Pulmonary artery endothelial cell (primary cell): ENCODE measurements at places on chromosomes 1 and 21. TPM values are rescaled to one million over a fixed set of nuclear protein-coding genes. Genes with fewer than 3 reads are reported as not detected.

IFT25 gene
- total RNA-seq, result 13.8 and 18.1 TPM in 2 replicates

DSCAM gene
- total RNA-seq, result not detected in 2 replicates

TMEM240 gene
- total RNA-seq, result 2.2 and 3.0 TPM in 2 replicates

SDE2 gene
- 27.7 and 32.6 TPM in 2 replicates for total RNA-seq

GBP5 gene
- 0.20 and 0.21 TPM in 2 replicates for total RNA-seq

SLC44A3 gene
- 0.20 and 1.2 TPM in 2 replicates for total RNA-seq

LAPTM5 gene
- 4.0 and 12.0 TPM in 2 replicates for total RNA-seq

BARHL2 gene
- total RNA-seq, result not detected in 2 replicates

LPAR3 gene
- 0.67 TPM in 1 of 2 replicates, not detected in the other for total RNA-seq

C1QA gene
- total RNA-seq, result not detected in 2 replicates

OR2L13 gene
- not detected in 2 replicates for total RNA-seq

TFF3 gene
- not detected in 2 replicates for total RNA-seq

BNIPL gene
- 0.07 and 0.11 TPM in 2 replicates for total RNA-seq

ADAM15 gene
- total RNA-seq, result 265 and 328 TPM in 2 replicates

NR0B2 gene
- total RNA-seq, result not detected in 2 replicates

C1orf94 gene
- not detected in 2 replicates for total RNA-seq

TMPRSS3 gene
- total RNA-seq, result not detected in 2 replicates

TMEM269 gene
- not detected in 2 replicates for total RNA-seq

SCNM1 gene
- total RNA-seq, result 30.2 and 37.2 TPM in 2 replicates

OLFML3 gene
- total RNA-seq, result 0.78 and 0.86 TPM in 2 replicates

WDR64 gene
- total RNA-seq, result not detected in 2 replicates

A3GALT2 gene
- total RNA-seq, result not detected in 2 replicates

GPR137B gene
- 3.2 and 5.5 TPM in 2 replicates for total RNA-seq

TOE1 gene
- total RNA-seq, result 21.4 and 29.0 TPM in 2 replicates

RNU1-3 gene
- total RNA-seq, result under 0.01 TPM in 2 replicates

SYT11 gene
- total RNA-seq, result 33.0 and 53.4 TPM in 2 replicates

PCSK9 gene
- total RNA-seq, result 0.07 TPM in 2 replicates

ARHGAP30 gene
- total RNA-seq, result 0.04 TPM in 1 of 2 replicates, not detected in the other

C1QC gene
- not detected in 2 replicates for total RNA-seq

KLHL21 gene
- total RNA-seq, result 24.1 and 25.3 TPM in 2 replicates

NTMT2 gene
- not detected in 2 replicates for total RNA-seq

TCP10L gene
- 0.25 TPM in 1 of 2 replicates, not detected in the other for total RNA-seq

FAM78B gene
- total RNA-seq, result 0.13 and 0.49 TPM in 2 replicates

ETV3L gene
- total RNA-seq, result not detected in 2 replicates

FCRL6 gene
- total RNA-seq, result 0.07 TPM in 1 of 2 replicates, not detected in the other

PTPRF gene
- 152 and 171 TPM in 2 replicates for total RNA-seq

TAL1 gene
- total RNA-seq, result 37.9 and 54.0 TPM in 2 replicates

RHOU gene
- 0.79 and 1.7 TPM in 2 replicates for total RNA-seq

HSPB7 gene
- 0.14 TPM in 1 of 2 replicates, not detected in the other for total RNA-seq

ANKRD34A gene
- total RNA-seq, result 0.18 and 0.20 TPM in 2 replicates

DCAF8 gene
- 88.1 and 91.4 TPM in 2 replicates for total RNA-seq

AXDND1 gene
- 0.07 TPM in 1 of 2 replicates, not detected in the other for total RNA-seq

CITED4 gene
- 4.2 and 6.5 TPM in 2 replicates for total RNA-seq

LYSMD1 gene
- 3.1 and 5.6 TPM in 2 replicates for total RNA-seq

RGS2 gene
- total RNA-seq, result 10.1 and 27.4 TPM in 2 replicates

KLF17 gene
- not detected in 2 replicates for total RNA-seq

CDK11A gene
- 8.1 and 15.9 TPM in 2 replicates for total RNA-seq

MEF2D gene
- total RNA-seq, result 3.8 and 4.7 TPM in 2 replicates

FMO4 gene
- total RNA-seq, result 0.86 and 0.88 TPM in 2 replicates

TENT5C gene
- 0.07 and 0.21 TPM in 2 replicates for total RNA-seq

L1TD1 gene
- total RNA-seq, result not detected in 2 replicates

GPR89B gene
- total RNA-seq, result 14.0 and 19.0 TPM in 2 replicates

CCDC181 gene
- total RNA-seq, result 0.74 and 0.86 TPM in 2 replicates

RGS16 gene
- under 0.01 TPM in 1 of 2 replicates, not detected in the other for total RNA-seq

LAMB3 gene
- total RNA-seq, result 7.1 and 14.5 TPM in 2 replicates

TMEM201 gene
- 5.9 and 6.0 TPM in 2 replicates for total RNA-seq

CACNA1S gene
- total RNA-seq, result not detected in 2 replicates

BOLA1 gene
- 9.4 and 12.0 TPM in 2 replicates for total RNA-seq

HSD3B2 gene
- total RNA-seq, result not detected in 2 replicates
